SHP77 treated with DMSO at 0.1 percent for 48 hours (cell line): ENCODE measurements at places on chromosomes 3 and 15.

- no peak for DNase-seq
Measured at GRCh38 chr3:81041331-81041730, 720.1 kb downstream of the GBE1 start.

- no peak for DNase-seq
Measured at GRCh38 chr3:194938845-194939531, 253.3 kb downstream of the FAM43A start.

DNA sequence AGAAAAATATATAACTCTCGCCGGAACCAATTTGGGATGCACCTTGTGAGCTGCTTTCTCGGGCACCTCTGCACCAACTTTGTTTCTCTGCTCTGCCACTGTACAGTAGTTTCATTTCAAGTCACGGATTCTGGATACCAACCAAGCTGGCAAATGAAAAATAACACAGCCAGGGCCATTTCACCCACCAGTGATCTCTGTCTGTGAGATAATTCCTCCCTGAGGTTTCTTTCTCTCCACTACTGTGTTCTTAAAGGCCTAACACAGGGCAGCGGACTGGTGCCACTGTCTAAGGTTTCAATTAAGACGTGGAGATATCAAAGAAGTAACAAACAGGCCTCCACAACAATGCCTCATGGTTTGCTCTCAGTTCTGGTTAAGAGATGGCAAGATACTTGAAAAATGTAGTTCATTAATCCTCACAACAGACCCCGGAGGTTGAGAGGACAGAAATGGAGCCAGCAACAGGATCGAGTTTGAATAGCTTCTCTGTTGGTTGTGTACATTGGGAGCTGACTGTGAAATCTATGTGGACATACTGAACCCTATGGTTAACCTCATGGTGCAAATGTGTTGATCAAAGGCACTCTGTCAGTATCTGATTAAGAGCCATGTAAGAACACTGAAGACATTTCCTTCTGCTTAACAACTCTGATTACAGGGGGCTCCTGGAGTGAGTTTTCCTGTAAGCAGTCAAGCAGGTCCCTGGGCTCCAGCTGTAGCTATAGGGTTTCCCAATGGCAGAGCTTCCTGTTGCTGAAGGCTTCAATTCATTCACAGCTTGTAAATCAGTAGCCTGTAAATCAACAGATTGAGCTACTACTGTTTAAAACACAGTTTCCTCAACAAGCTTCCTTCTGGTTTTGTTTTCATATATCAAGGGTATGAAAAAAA is 470.5 kb downstream of the EPHA3 start:
- DNase-seq = no peak

- DNase-seq = no peak
Measured at GRCh38 chr3:143479727-143480126, 360.2 kb downstream of the CHST2 start.

GRCh38 chr3:169871129-169871886 is 1.6 kb upstream of the LRRC31 start:
- DNase-seq = no peak

DNA sequence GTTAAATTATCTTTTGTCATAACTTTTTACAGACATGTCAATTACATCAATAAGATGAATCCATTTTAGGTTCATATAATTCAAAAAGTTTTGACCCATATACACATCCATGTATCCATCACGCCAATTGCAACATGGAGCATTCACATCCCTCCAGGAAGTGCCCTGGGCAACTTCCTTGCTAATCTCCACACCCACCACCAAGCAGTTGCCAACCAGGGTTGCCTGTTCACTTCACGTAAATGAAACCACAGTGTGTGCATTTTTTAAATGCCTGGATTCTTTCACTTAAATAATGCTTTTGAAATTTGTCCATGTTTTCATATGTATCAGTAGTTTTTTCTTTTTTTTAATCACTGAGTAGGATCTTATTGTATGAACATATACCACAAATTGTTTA is 40.7 kb upstream of the LYZL4 start:
- DNase-seq = no peak

GRCh38 chr3:21894459-21895340 is 143.7 kb upstream of the ZNF385D start:
- DNase-seq = peak; percentile 26

DNA sequence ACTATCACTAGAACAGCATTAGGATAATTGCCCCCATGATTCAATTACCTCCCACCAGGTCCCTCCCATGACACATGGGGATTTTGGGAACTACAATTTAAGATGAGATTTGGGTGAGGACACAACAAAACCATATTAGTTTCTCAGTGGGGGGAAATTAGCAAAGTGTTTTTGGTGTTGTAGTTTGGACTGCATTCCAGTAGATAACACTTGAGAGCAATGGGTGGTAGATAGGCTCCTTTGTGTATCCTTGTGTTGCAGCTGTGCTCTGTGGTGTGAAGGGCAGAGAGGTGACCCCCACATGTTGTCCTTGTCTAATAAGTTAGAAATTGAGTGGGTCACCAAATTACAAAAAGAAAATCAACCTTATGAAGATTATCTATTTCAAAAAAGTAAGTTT is 223.8 kb downstream of the SATB1 start:
- DNase-seq = no peak

DNA sequence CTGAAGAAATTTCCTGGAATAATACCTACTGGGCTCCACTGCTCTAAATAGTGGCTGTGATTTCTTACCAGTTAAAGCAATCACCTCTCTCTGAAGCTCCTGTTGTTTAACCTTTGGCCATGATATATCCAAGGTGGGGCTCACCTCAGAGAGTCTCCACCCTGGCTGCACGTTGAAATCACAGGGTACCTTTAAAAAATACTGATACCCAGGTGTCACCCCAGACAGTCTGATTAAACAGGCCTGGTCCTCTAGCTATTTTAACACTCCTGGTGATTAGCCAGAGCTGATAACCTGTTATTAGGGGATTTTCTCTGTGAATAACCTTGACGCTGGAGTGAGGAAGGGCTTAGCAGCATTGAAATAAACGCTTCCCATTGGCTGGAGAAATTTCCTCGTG is 22.3 kb upstream of the ZBTB38 start:
- DNase-seq = no peak

GRCh38 chr15:50138391-50138790 is 19.4 kb upstream of the ATP8B4 start:
- no peak for DNase-seq

- DNase-seq = no peak
Measured at GRCh38 chr3:4827767-4828166, 151.5 kb upstream of the BHLHE40 start.

DNA sequence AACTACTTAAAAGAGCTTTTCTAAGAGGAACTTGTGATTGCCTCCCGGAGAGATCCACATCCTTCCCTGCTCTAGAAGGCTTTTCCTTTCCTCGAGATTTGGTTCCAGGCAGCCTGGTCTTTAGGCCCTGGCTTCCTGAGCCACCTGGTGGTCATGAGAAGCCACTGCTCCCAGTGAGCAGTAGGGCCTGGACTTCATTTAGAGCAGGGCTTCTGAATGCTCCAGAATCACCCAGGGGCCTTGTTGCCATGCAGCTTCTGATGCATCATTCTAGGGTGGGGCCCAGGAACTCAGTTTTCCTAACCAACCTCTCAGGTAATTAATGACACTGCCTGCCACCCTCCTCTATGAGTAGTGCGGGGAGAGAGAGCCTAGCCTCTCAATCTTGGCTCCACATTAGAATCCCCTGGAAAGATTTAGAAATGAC is 29.6 kb downstream of the PSMD6 start:
- no peak for DNase-seq

- no peak for DNase-seq
Measured at GRCh38 chr3:58422756-58423325, 10.8 kb downstream of the PDHB start.

GRCh38 chr15:85351965-85352364 is 28.4 kb upstream of the AKAP13 start:
- DNase-seq = no peak

DNA sequence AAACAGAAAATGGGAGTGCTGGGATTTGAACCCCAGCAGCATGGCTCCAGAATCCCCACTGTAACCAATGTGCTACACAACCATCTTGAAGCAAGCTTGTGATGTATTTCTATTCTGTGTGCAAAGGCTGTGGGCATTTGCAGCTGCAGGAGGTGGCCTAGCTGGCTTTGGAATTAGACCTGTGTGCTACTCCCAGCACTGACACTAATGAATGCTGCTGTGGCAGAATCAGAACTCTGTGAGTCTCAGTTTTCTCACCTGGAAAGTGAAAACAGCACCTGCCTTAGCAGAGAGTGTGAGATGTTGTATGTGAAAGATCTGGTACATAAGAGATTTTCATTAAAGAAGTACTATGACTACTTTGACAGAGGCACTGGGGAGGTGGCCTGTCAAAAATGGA is 21.5 kb upstream of the SMAD6 start:
- DNase-seq = no peak

- no peak for DNase-seq
Measured at GRCh38 chr15:81858586-81858985, 187.2 kb downstream of the MEX3B start.

DNA sequence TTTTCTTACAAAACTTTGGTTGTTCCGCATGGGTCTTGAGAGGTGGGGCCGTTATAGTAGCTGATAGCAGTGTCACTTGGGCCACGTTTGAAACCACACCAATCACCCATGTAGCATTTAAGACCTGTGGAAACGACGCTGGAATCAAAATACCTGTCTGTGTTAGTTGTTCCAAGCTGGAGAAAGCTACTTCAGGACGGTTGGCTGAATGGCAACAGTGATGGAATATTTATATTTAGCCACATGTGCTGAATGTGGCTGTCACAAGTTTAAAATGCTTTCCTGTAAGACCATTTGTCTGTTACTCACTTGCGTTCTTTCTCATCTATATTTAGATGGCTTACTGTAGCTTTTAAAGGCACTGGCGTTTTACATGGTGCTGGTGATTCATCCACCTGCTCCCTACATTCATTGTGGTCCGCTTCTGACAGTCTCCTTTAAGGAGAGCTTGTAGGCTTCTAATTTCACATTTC is 1.4 kb downstream of the DNAJA4 start:
- no peak for DNase-seq

GRCh38 chr3:123758081-123758564 is 126.0 kb downstream of the MYLK start:
- no peak for DNase-seq

DNA sequence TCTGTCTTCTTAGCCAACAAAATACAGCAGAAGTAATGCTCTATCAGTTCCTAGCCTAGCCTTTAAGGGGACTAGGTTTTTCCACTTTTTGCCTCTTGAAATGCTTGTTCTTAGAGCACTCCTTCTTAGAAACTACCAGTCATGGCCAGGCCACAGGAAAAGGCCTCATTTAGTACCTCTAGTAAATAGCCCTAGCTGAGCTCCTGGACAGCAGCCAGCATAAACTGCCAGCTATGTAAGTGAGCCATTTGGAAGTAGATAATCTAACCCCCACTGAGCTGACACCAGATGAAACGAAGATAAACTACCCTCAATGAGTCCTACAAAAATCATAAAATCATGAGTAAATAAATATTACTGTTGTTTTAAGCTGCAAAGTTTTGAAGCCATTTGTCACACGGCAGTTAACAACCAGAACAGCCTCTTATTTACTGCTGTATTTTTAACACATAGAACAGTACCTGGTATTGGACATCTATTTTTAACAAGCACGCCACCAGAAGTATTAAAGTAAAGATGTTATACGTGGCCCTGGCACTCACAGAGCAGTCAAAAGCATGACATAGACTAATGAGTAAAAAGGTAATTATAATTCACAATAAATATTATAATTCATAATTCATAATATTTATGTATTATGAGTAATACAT is 12.0 kb downstream of the TBC1D5 start:
- peak; percentile 75 for DNase-seq

DNA sequence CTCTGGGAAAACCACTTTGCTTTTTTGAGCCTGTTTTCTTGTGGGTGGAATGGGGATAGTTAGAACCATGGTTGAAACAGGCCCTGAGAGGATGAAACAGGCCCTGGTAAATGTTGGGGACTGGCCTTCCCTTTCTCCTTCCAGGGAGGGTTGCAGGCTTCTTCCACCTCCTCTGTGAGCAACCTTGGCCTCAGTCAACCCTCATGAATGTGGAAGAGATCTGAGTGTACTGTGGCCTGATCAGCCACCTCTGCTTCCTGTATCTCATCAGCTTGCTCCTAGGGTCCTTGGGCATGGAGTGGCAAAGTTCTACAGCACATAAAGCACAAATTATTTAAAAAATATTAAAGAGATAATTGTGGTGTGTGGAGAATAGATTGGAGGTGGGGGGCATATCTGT is 17.6 kb upstream of the TRH start:
- DNase-seq = no peak

- no peak for DNase-seq
Measured at GRCh38 chr3:51391566-51392354, 675 bp downstream of the RBM15B start.

DNA sequence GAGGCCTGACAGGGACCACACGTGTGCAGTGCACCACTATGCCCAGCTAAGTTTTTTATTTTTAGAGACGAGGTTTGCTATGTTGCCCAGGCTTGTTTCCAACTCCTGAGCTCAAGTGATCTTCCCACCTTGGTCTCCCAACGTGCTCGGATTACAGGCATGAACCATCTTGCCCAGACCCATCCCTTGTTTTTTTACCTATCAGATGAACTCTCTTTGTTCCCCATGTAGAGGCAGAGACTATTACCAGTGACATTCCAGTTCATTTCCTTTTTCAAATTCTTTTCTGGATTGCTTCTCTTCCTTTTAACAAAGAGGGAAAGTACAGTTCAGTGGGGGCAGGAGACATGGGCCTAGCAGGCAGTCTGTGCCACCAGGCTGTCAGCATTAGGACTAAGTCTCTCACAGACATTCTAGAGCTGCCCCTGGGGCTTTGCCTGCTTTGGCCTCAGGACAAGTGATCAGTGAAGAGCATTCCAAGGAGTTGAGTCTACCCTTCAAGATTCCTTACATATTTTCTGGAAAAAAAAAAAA is 103.5 kb upstream of the SLC7A14 start:
- DNase-seq = no peak

DNA sequence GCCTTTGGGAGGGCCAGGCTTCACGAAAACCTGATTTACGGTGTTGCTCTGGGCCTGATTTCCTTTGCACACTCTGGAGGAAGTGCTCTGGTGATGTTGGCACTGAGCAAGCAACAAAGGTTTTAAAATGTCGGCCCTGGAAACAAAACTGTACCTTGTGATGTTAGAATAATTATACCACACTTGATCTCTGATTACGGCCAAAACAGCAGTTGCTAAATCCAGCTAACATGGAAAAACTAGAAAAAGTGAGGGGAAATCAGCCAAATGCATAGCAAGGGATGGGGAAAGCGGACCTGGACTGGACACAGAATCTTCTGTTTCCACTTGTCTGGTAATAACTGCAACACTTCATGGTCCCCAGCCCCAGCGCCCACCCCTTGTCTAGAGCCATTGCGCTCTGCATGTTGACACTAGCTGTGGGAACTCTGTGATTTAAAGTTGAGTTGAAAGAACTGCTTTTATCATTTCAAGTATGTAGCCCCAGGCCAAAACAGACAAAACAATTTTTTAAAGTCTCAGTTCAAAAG is 120.1 kb downstream of the VGLL4 start:
- no peak for DNase-seq
